ENCODE measurements at places on chromosomes 12 and 14.

GRCh38 chr12:26157001-26157400, 32.2 kb upstream of the BHLHE41 start:
- no peak for DNase-seq

- no peak for DNase-seq
Observed at GRCh38 chr12:112207397-112207924, 82.1 kb downstream of the TRAFD1 start.

DNA sequence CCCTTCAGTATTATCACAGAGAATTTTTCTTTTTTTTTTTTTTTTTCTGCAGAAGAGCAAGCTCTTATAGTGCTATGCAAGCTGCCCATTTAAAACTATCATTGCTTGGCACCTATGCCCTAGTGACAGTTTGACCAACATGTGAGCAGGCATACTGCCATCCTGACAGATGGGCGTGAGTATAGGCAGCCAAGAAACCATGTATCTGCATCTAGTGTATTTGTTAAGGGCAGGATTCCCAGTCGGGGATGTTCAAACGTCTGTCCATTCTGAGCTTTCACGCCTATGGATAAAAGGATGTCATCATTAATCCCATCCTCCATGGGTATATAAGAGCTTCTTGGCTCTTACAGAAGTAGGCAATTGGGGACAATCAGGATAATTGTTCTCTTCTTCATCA, 8.8 kb downstream of the VRK1 start:
- DNase-seq, result no peak

DNA sequence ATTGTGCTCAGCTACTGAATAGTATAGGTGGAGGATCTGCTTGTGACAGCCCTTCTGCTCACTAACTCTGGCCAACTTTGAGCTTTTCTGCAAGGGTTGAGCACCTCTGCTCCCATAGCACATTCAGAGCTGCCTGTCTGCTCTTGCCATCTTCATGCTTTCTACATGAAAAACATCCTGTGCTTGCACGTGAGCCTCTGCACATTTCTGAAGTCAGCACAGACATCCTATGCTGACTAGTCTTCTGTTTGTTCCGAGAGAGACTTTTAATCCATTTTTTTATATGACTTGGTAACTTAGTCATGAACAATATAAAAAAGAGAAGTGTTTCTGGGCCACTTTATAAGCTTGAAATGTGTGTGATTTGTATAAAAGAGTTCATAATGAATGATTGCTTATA, 969.3 kb downstream of the TMTC2 start:
- no peak for DNase-seq

All from activated CD4-positive, alpha-beta T cell treated with anti-CD3 and anti-CD28 coated beads, Interleukin-2, amount 10 ng/mL, durations not matched to agents 7 days and 5 days (primary cell).